ENCODE measurements at places on chromosomes 4 and X.
A peak's percentile ranks its signal among the peaks of the same experiment; 100 is the strongest.

GRCh38 chr4:165716472-165716871 is 156.6 kb upstream of the TLL1 start:
- DNase-seq, result no peak

- DNase-seq, result no peak
Measured at GRCh38 chrX:34875204-34875603, 67.4 kb upstream of the FAM47B start.

- DNase-seq, result peak; percentile 75
Measured at GRCh38 chr4:72312032-72312650, 256.9 kb downstream of the ADAMTS3 start.

DNA sequence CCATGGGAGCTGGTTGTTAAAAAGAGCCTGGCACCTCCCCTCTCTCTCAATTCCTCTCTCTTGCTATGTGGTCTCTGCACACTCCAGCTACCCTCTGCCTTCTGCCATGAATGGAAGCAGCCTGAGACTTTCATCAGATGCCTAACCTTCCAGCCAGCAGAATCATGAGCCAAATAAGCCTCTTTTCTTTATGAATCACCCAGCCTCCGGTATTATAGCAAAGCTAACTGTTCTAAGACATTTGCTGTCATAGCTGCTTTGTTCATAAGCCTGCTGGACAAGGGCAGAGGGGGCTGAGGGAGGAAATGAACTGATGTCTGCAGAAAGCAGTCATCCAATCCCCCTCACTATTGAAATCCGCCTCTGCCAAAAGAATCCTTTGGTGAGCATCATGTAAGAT is 196.7 kb downstream of the ZNF330 start:
- DNase-seq, result no peak

- no peak for DNase-seq
Measured at GRCh38 chrX:39802354-39802753, 295.4 kb downstream of the BCOR start.

- no peak for DNase-seq
Measured at GRCh38 chrX:138986235-138986634, 274.7 kb upstream of the FGF13 start.

DNA sequence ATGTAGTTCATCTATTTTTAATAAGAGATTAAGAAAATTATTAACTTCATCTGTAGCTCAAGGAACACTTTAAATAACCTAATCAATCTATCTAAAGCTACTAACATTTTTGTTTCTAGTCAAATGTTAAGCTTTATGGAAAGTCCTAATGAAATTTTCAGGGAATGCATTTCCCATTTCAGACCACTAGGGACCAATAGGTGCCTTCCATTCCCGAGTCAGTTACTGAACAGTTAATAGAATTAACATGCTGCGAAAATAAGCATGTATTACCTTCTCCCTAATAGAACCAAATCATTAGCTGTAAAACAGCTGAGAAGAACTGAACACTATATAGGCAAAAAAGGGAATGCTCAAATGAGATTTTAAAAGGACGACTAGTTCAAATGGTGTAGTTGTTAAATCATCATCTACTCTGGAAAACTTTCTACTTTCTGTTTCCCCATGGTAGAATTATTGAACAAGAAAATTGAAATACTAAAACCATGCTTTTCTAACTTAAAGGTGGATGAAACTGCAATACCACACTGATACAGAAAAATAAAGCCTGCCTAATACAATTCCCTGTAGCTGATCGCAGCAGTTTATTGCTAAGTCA is 22.5 kb downstream of the STX18 start:
- no peak for DNase-seq

DNA sequence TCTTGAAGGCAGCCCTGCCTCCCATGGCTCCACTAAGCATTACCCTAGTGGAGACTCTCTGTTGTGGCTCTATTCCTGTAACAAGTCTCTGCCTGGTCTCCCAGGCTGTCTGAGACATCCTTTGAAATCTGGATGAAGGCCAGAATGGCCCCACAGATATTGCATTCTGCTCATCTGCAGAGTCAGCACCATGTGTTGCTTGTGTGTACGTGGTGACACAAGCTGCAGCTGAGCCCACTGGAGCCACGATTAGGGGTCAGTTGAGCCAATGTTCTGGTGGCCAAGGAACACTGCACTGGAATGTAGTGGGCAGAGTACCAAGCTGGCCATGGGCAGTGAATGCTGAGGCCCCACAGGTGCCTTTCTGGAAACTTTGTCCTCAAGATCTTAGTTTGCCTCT is 29.2 kb downstream of the GRID2 start:
- DNase-seq, result no peak

- no peak for DNase-seq
Measured at GRCh38 chr4:174387143-174387542, 103.4 kb downstream of the CEP44 start.

DNA sequence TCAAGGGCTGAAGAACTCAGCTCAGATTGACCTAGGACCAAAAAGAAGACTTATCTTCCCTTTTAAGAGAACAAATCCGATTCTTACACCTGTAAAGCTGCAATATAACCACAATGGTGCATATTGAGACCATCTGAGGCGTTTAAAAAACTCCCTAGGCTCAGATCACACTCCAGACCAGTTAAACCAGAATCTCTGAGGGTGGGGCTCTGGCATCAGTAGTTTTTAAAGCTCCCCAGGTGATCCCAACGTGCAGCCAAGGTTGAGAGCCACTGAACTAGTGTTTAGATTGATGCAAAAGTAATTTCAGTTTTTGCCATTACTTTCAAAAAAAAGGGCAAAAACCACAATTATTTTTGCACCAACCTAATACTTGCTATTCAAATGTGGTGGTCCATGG is 73.9 kb upstream of the GPM6B start:
- DNase-seq, result no peak

DNA sequence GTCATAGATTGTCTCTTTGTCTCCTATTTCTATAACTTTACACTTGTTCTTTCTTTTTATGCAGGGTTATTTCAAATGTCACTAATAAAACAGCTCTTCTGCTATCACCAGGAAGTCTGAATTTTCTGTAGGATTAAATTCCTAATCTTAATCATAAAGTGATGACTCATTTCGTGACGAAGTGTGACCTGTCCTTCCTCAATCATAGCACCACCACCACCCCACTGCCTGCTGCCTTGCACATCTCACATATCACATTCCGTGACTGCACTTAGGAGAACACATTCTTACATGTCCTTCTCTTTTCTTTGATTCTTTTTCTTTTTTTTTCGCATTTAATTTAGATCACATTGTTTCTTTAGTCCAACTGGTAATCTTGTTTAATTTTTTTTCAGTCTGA is 57.7 kb upstream of the UGT2B7 start:
- no peak for DNase-seq

DNA sequence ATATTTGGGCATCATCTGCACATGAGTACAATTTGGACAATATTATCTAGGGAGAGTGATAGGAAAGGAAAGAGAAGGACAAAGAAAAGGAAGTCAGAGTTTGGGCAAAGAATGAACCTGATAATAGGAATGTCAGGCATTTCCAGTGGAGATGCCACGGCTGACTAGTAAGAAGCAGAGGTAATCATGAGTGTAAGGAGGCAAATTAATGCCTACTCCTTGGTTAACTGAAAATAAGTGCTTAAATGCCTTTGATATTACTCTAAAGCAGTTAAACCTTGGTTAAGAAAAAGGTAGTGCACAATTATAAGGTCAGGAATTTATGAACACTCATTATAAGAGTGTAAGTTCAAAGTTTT is 99.2 kb upstream of the DDIT4L start:
- DNase-seq, result no peak

DNA sequence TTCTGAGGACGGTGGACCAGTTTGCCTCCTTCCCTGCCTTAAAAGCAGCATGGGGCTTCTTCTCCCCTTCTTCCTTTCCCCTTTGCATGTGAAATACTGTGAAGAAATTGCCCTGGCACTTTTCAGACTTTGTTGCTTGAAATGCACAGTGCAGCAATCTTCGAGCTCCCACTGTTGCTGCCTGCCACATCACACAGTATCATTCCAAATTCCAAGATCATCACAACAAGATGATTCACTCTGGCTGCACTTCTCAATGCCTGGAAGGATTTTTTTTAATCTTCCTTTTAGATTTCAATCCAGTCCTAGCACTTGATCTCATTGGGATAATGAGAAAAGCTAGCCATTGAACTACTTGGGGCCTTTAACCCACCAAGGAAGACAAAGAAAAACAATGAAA is 255.3 kb downstream of the RAPGEF2 start:
- DNase-seq, result no peak

- DNase-seq, result no peak
Measured at GRCh38 chr4:27218013-27218412, 357.4 kb downstream of the STIM2 start.

- no peak for DNase-seq
Measured at GRCh38 chr4:179751669-179752068, 2309.4 kb upstream of the AGA start.

DNA sequence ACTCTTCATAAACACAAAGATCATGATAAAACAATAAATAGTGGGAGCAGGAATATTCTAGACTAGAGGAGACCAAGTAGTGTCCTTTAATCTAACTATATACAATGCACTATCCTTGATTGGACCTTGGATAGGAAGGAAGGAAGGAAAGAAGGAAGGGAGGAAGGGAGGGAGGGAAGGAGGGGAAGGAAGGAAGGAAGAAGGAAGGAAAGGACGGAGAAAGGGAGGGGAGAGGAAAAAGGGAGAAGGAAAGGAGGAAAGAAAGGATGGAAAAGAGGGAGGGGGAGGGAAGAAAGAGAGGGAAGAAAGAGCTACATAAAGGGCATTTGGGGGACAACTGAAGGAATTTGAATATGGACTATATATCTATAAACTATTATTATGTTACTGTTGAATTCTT is 95.0 kb upstream of the SMARCAD1 start:
- DNase-seq, result no peak
